ENCODE measurements at places on chromosomes 5 and 9. TPM values are rescaled to one million over a fixed set of nuclear protein-coding genes. Genes with fewer than 3 reads are reported as not detected.

The FREM1 gene
- total RNA-seq: 72.7 TPM

GRCh38 chr9:37446401-37446800, 18.8 kb downstream of the ZBTB5 start:
- DNase-seq: no peak

The ECM2 gene
- total RNA-seq: 13.4 TPM

The PTPRD gene
- total RNA-seq: 125 TPM

DNA sequence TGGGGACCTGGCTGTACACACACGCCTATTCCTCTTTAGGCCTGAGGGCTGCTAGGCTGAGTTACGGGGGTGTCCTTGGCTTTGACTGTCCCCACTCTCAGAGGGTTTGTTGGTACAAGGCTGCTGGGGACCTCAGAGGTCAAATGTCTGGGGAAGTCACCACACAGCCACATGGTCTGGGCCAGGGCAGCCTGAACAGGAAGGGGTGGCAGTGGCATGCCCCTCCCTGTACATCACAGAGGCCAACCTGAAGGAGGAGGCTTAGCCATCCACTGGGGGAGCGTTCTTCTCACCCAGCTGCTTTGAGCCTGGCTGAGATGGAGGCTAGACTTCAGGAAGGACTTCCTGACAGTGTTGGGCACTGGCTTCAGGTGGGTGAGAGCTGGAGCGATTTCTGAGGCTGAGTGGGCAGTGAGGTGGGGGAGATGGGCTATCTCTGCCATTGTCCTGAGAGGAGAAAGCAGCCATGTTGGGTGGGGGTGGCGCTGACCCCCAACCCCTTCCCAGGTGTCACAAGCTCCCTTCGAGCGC, 36.3 kb downstream of the CXXC5 start:
- DNase-seq: no peak

The NMUR2 gene
- total RNA-seq: not detected

DNA sequence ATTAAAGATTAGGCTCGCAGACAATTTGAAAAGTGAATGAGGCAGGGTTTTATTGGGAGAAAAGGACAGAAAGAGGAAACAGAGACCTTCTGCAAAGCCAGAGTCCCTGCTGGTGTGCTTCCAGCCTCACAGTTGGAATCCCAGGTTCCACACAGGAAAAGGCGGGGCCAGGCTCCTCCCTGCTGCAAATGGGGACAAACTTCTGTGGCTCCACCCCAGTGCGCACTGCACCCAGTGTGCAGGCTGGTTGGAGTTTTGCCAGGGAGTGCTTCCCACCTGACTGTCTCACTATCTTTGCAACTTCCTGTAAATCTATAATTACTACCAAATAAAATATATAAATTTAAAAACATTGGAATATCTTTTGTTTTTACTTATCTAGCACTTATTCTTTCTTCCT, 386.0 kb upstream of the GRIN3A start:
- no peak for DNase-seq

DNA sequence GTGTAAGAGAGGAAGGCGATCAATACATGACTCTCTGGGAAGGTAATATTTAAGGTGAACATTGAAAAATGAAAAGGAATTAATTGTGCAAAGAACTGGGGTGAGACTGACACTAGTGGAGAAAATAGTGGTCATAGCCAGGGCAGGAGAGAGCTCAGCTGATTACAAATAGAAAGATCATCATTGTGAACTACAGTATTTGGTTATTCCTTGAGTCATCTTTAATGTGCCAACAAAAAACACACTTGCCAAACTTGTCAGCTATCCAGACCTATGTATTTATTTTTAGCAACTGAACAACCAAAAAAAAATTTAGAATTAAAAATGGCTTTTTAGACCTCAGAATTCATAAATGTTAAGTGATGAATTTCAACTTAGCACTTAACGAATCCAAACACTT, 749.8 kb upstream of the CDH9 start:
- DNase-seq: no peak

DNA sequence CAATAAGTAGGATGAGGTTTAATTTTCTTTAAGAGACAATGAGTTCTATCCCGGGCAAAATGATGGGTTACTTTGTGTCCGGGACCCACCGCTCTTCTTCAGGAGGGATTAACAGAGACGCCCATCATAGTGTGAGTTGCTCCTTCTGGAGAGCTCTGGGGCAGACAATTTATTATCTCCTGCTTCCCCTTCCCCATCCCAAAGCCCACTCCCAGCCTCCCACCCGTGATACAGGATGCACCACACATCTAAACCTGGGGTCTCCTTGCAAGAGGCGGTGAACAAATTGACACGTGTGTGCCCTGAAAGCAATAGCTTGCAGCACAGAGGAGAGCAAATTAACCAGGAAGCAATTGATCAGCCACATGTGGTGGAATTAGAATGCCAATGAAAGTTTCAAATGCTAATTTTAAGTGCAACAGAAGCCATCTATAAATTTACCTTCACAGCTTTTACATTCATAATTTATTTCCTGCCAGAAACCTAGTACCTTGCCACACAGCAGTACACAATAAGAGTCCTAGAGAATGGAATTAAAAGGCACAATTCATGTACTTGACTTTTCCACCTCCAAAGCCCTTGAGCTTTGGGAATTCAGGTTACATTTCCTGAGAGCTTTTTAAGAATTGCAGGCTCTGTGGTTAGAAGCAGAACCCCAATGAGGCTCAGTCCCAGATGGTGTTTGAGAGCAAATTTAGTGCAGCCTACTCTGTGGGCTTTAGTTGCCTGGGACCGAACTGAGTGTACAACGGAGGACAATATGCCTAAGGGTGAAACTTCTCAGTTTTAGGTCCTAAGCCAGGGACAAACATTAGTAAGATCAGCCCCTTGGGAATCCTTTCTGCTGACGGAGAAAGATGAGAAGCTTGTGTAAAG, 399.6 kb downstream of the MED10 start:
- DNase-seq: no peak

DNA sequence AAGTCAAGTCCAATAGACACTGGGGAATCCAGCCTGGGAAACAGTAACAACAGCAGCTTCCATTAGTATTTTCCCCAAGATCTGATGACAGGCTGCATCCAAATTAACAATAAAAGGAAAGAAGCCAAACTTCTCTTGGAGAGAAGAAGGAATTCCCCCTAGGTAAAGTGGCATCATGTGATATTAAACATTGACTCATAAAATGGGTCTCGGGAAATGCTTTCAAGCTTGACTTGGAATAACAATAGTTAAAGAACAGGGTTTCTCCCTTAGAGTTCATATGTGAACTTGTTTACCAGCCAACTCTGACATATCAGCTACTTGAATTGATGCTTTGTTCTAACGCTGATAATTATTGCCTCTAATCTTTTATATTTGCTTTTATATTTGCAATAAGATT, 45.4 kb downstream of the ENTREP1 start:
- DNase-seq: no peak

GRCh38 chr9:89766991-89767390, 162.2 kb downstream of the GADD45G start:
- DNase-seq: no peak

The PCDHGA10 gene
- total RNA-seq: 7.7 TPM

The MEGF9 gene
- total RNA-seq: 9.1 TPM
